ENCODE measurements at places on chromosomes 12 and 14.

DNA sequence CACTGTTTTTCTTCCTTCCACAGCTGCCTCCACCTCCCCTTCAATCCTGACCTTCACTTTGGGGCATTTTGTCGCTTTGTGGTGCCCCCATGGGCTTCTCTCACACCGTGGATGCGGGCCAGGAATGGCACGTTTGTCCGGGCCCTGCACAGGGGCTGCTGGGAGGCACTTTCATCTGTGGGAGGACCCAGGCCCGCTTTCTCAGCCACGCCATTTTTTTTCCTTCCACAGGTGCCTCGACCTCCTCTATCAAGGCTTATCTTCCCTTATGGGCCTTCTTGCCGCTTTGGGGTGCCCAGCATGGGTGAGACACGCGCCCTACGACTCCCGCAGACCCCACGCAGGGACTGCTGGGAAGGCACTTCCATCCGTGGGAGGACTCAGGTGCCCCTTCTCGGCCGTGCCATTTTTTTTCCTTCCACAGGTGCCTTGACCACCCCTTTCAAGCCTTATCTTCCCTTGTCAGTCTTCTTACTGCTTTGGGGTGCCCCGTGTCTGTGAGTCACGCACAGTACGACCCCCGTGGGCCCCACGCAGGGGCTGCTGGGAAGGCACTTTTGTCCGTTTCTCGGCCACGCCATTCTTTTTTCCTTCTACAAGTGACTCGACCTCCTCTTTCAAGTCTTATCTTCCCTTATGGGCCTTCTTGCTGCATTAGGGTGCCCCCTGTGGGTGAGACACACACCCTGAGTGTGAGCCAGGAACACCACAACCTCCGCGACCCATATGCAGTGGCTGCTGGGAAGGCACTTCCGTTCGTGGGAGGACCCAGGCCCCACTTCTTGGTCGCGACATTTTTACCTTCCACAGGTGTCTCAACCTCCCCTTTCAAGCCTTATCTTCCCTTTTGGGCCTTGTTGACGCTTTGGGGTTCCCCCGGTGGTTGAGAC, 270.7 kb downstream of the ALG10 start:
- no peak for DNase-seq

DNA sequence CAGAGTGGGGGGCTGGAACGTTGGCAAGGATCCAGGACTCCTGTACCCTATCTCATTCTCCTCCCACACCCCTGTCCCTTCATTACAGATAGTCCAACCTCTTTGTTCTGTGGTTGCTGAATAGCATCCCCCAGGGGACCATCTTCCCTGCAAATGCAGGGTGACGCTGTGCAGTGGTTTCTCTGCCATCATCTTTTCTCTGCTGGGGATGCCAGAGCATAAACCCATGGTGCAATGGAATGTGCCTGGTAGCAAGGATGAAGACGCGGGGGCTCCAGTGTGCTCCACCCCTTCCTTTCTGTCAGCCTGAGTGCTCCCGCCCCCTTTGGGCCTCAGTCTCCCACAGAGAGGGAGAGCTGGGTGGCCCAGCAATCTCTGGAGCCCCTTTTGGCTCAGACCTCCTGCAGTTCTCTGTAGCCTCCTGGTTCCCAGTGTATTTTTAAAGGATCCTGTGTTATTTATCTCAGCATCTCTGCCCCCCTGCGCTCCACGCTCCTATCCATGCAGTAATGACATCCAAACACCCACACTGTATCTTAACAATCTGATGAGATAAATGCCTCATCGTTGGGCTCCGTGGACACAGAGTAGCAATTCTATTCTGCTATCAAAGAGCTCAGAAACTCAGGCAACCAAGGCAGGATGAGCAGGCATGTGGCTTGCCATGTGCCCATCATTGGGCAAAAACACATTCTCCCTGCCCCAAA, 212.8 kb downstream of the CACNA1C start:
- DNase-seq: no peak

DNA sequence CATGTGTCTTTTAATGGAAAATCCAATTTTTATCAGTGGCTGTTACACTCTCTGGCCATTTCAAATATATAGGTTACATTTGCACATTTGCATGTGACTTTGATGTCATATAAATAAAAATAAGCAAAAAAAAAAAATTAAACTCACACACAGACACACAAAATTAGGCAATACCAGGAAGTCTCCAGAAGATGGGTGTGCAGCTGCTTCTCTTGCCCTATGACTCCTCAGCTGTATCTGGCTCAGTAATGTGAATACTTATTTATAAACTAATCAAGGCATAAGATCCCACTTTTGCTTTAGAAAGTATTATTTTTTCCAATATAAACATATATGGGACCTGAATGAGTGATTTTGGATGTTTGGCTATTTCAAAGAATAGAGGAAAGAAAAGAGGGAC, 461.1 kb downstream of the LRIG3 start:
- no peak for DNase-seq

- no peak for DNase-seq
These were observed 19.7 kb downstream of the FGD4 start for GRCh38 chr12:32418903-32419519.

All from activated T-cell treated with anti-CD3 and anti-CD28 coated beads for 24 hours (primary cell).